ENCODE measurements at places on chromosomes 3 and 15.
A peak's percentile ranks its signal among the peaks of the same experiment; 100 is the strongest.

DNA sequence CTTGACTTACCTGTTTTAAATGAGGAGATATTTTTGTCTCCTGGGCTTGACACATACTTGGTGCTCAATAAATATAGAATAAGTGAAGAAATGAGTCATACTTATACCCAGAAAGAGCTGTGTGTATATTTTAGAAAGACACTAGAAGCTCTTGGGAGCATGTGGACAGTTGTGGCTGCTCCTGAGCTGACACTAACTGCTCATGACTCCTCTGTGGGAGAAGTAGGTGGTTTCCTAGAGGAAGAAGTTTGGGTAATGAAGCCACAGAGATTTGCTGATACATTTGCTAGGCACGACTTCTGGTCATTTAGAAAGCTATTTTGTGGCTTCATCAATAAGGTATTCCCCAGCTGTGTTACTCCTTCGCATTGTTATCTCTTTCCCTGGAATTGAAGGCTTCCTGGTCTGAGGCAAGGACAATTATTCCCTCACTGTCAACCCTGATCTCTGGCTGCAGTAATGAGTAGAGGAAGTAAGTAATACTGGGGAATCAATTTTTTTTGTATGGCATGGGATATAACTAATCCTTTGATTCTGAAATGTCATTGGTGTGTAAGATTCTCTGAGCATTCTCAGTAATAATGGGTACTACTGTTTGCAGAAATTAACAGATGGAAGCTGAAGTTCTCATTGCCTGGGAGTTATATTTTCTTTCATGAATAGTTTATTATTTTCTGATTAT is 79.6 kb upstream of the DCBLD2 start:
- DNase-seq, result no peak

GRCh38 chr3:71372911-71373637 is 210.5 kb downstream of the FOXP1 start:
- no peak for DNase-seq

- no peak for DNase-seq
Observed at GRCh38 chr3:135192929-135193328, 397.9 kb downstream of the EPHB1 start.

DNA sequence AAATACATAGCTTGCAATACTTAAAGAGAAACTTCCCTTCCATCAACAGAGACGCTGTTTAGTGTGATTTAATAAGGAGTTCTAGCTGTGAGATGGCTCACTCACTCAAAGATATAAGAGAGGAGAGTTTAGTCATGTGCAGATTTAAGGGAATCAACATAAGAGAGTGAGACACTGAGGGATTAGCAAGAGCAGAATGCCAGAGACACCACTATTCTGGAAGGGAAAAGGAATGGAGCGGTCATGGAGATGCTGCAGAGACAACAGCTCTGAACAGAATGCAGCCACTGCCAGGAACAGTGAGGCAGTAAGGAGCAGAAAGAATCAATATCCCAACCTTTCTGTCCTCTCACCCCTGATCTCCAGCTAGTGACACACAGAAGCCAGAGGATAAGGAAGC is 248.8 kb downstream of the MBNL1 start:
- no peak for DNase-seq

DNA sequence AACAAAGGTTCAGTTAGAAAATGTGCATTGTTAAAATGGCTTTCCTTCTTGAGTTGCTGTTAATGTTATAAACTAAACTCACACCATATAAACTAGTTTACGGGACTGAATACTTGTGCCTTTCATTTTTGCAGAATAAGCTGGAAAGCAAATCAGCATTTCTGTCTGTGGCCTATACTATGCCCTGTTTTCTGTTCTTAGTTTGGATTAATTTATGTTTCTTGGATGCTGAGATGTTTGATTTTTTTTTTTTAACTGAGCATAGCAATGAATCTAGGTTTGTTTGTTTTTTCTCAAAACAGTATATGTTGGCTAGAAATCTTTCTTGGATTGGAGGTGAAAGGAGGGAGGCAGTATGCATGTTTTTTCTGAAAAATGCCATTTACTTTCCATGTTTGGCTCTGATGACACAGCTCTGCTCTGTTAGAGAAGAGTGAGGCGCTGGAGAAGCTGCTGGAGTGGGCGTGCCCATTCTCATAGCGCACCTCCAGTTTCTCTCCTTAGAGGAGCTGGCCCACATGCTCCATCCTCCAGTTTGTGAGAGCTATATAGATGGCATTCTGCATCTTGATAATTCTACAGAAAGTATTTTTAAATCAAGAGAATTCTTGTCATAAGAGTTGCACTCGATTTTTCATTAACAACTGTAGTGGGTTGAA is 423.6 kb upstream of the TPM1 start:
- DNase-seq, result no peak

DNA sequence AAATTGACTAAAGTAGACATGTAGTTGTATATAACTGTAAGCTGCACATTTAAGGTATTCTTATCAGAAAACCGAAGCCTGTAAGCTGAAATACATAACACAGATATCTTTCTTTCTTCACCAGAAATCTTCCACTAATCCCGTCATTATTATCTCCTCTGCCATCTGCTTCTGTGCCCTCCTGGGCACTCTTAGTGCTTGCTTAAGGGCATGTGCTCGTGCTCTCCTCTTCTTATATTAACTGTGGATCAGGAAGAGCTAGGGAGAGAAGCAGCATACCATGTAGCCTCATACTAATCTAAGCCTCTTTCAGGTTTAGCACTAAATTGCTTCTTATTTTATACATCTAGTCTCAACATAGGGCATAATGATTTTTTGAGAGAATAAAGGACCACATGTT is 60.8 kb downstream of the RIOX2 start:
- no peak for DNase-seq

DNA sequence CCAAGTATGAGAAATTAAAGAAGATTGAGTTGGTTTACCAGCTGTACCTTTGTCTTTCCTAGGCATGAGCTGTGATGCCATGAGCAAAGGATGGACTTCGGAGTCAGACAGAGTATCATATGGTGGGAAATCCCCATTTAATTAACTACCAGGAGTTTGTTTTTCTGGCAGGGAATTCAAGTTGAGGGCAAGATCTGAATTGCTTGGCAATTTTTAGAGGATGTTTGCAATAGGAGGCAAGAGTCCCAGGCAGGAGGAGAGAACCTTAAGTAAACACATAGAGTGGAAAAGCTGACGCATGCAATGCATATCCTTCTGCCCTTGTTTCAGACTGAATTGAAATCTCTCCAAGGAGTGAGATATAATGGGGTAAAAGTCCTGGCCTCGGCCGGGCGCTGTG is 569.7 kb upstream of the MDFIC2 start:
- no peak for DNase-seq

GRCh38 chr3:32238453-32239306 is at the start of gene CMTM8:
TSS of gene CMTM8 (plus strand) at chr3:32238680. CDS start at chr3:32238973, 293 bp downstream.
- peak; percentile 67 for DNase-seq

GRCh38 chr15:91632981-91633380 is 220.5 kb upstream of the SLCO3A1 start:
- DNase-seq, result no peak

DNA sequence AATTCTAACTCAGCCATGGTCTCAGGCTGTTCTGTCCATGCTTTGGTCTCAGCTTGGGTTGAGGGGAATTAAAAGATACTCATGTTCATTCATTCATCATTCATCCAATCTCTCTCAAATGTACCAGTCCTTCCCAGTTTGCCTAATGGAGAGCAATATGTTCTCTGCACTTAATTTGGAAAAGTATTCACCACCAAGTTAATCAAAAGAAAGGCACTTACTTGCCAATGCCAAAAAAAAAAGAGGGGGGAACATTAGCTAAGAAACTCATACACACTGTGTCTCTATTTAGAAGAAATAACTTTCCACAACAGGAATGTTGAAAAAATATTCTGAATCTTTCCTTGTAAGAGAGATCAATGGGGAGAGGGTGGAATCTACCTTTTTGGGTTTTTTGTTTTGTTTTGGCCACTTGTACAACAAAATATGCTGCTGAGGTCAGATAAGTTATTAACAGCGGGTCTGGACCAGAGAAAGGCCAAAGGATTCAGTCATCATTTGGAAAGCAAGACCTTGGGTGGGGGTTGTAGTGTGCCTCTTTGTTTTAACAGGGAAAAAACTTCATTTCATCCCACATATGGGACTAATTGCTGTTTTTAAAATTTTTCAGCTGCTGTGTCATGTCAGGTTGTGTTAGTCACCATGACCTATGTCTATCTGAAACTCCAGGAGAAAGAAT is 152.3 kb downstream of the FBN1 start:
- no peak for DNase-seq

DNA sequence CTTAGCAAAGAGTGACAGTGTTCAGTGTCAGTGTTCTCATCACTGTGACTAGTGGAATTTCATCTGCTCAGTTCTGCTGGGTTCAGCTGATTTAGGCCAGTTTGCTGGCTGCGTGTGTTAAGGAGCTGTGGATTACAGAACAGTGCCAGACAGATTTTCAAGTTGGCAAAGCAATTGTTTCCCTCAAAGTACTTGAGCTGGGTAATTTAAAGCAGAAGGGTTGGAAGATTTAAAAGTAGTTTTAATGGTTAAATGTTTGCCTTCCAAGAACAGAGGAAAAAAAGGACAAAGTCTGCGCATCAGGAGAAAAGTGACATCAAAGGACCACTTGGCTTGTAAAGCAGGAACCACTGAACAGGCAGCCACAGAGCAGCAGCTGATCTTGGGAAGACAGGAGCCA is 8.7 kb downstream of the ESYT3 start:
- no peak for DNase-seq

- DNase-seq, result peak; percentile 95
Observed at GRCh38 chr3:173395073-173395411, 2.5 kb upstream of the NLGN1 start.

- no peak for DNase-seq
Observed at GRCh38 chr15:57227166-57227565, 149.1 kb upstream of the CGNL1 start.

GRCh38 chr3:179376474-179376873 is 29.0 kb downstream of the MFN1 start:
- no peak for DNase-seq

- DNase-seq, result no peak
Observed at GRCh38 chr15:77112838-77113504, 42.1 kb upstream of the TSPAN3 start.

DNA sequence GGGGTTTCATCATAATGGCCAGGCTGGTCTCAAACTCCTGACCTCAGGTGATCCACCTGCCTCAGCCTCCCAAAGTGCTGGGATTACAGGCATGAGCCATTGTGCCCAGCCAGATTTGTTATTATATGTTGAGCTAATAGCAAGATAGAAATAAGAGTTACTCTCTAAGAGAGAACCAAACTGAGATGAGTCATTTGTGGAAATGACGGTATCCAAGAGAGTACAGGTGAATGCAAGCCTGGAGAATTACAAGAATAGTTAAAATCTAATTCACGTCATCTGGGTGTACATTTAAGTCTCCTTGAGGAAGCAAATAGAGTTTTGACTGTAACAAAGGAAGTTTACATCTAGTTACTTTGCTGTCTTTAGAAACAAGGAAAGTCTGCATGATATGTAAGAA is 12.0 kb upstream of the CDIN1 start:
- DNase-seq, result no peak

DNA sequence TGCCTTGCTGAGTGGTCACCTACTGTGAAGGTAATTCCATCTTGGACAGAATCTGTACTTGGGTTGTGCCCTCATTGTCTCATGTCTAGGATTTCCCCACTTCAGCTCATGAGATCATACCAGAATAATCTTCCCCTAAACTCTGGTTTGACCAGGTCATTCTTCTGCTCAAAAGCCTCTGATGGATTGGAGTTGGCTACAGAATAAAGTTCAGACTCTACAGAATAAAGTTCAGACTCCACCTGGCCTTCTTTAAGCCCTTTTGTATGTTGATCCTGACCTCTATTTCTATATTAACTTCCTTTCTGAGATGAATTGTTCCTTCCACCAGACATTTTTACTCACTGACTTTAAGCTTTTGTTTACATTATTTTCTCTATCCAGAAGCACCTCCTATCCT is 6.4 kb upstream of the GLCE start:
- DNase-seq, result no peak

DNA sequence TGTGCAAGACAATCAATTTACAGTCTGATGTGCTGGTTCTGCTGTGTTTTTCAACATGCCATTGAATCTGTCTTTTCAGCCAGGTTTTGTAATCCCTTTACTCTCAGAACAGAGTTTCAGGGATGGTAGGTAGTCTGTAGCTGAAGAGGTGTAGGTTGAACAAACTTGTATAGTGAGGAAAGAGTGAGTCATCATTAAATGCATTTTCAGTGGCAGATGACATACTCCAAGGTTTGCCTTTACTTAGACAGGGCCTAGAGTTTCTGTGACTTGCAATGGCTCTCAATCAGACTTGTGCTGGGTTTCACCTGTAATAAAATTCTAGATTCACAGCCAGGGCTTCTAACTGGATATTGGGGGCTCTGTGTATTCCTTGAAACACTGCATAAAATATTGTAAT is 94.6 kb downstream of the CYP19A1 start:
- no peak for DNase-seq

DNA sequence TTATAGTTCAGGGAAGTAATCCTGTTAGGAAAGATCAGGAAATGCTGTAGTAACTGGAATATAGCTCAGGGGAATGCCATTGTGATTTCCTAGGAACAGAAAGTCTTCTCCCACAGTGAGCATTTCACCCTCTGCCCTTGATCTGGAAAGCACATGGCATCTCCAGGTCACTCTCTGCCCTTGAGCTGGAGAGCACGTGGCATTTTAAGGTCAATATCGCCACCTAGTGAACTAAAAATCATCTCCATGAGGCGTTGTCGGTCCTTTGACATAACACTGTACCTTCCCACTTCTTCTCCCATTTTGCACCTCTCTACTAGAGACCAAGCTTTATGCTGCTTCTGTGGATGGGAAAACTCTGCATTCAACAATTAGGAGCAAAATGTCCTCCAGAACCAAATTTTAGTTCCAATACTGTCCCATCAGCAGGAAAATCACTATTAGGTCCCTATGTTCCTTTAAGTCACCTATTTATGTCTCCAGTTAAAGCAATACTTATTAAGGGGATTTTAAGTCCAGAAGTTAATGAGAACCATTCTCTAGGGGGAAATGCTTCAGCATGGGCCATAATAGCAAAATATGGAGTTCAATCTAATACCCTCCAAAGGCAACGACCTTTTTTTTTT is 54.7 kb upstream of the GK5 start:
- DNase-seq, result peak; percentile 85

DNA sequence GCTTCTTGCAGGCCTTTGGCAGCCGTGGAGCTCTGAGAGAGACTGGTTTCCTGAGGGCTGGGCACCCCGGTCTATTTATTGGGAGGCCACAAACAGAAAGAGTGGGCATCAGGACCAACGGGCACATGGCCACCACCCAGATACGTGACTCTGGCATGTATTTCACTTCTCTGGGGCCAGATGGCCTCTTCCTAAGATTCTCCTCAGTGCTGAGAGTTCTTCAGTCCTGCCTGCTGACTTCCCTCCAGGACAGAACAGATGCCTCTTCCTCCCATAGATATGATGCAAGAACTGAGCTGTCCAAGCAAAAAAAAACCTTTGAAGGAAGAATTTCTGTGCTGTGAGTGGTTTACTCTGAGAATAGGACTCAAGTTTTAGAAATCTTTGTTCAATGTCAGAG is 107.7 kb downstream of the IGF2BP2 start:
- DNase-seq, result no peak

- peak; percentile 77 for DNase-seq
Observed at GRCh38 chr3:192917028-192917403, 640 bp downstream of the MB21D2 start.

- no peak for DNase-seq
Observed at GRCh38 chr3:107911337-107912000, 179.4 kb downstream of the CD47 start.

All from NCI-H2081 (cell line).